ENCODE measurements at places on chromosomes 4 and X.

GRCh38 chr4:88809576-88810219 is 112.1 kb upstream of the NAP1L5 start:
- DNase-seq = no peak

- DNase-seq = peak; percentile 45
These were observed 36.9 kb upstream of the ADRA2C start for GRCh38 chr4:3729188-3729881.

DNA sequence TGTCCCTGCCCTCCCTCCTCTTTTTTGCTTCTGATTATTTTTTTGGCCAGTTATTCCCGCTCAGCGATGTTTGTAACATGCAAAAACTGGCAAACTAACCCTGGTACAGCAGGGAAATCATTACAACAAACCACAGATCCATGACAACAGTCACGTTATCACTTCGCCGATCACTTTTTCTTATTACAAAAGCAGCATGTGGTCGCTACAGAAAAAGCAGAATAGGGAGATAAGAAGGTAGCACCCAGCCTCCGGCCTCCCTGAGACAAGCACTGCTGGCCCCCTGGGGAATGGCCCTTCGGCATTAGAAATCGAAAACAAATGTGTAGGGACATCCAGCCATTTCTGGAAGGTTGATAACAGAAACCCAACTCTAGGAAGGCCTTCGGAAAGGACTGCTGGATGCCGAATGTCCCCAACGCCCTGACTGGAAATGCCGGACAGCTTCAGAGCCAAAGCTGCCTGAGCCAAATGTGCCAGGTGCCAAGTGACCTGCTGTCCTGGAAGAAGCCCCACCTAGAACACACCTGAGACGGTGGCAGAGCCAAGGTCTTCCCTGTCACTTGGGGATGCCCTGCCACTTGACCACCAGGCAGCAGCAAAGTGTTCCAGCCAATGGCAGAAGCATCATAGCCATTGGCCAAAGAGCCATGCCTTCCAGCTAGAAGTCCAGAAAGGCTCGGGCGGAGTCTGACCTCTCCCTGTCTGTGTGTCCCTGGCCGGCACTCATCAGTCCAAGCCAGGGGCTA is 2.9 kb downstream of the IDH3G start:
- DNase-seq = no peak

GRCh38 chr4:32462944-32463343 is 1742.8 kb downstream of the PCDH7 start:
- DNase-seq = peak; percentile 15

- DNase-seq = no peak
These were observed 37.7 kb downstream of the PDHA2 start for GRCh38 chr4:95877636-95878035.

- DNase-seq = no peak
These were observed 257.8 kb upstream of the KLF3 start for GRCh38 chr4:38406243-38406642.

GRCh38 chr4:55186700-55187099 is 61.3 kb upstream of the KDR start:
- DNase-seq = no peak

- no peak for DNase-seq
These were observed 93.1 kb downstream of the STK32B start for GRCh38 chr4:5144384-5144783.

- no peak for DNase-seq
These were observed 88.9 kb upstream of the CLDN34 start for GRCh38 chrX:9878146-9878820.

DNA sequence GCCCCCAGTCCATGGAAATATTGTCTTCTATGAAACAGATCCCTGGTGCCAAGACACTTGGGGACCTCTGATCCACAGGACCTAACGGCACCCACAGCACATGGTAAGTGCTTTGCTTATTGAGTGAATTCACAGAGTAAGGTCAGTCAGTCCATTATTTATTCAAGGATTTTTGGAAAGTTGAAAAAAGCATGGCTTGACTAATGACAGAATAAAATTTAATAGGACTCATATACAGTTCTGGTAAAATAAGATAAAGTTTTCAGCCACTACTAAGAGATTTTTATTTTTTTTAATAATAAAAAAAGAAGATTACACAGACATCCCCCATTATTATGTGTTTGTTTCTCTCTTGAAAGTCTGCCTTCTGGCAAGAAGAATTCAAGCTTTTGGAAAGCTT is 490.6 kb upstream of the HS3ST1 start:
- DNase-seq = no peak

DNA sequence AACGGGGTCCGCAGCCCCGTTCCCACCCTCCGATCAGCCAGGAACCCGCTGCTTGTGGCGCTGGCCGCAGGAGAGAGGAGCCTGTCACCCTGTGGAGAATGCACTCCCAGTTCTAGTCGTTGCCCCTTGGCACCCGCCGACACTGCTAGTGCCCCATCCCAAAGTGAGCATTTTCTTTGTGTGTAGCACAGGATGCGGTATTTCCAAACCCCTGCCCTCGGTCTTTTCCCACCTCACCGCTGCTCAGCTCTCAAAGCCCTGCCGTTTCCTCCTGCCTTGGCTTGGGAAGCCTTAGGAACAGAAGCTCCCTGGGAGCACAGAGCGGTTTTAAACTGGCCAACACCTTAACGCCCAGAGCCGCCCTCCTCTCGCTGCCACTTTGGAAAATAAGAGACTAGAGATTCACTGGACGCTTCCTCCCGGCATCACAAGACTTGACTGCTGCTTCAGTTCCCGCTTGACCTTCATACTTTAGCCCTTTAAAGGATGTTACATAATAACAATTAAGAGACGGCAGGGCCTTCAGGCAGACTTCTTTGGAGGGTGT is 772 bp downstream of the CYP4V2 start:
- peak; percentile 35 for DNase-seq

DNA sequence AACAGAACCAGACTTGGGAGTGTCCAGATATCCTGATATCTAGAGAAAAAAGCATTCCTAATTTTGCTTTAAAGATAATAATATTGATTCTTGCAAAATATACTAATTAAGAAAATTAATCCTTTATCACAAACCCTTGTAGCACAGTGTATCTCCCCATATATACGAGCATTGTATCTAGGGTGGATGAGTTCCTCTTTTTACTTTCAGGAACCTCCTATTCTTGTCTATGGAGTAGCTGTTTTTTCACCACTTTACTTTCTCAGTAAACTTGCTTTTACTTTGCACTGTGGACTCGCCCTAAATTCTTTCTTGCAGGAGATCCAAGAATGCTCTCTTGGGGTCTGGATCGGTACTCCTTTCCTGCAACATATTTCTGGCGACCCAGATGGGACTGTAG is 103.9 kb downstream of the GLUD2 start:
- DNase-seq = no peak

GRCh38 chr4:139234253-139234652 is 45.8 kb downstream of the MGARP start:
- no peak for DNase-seq

DNA sequence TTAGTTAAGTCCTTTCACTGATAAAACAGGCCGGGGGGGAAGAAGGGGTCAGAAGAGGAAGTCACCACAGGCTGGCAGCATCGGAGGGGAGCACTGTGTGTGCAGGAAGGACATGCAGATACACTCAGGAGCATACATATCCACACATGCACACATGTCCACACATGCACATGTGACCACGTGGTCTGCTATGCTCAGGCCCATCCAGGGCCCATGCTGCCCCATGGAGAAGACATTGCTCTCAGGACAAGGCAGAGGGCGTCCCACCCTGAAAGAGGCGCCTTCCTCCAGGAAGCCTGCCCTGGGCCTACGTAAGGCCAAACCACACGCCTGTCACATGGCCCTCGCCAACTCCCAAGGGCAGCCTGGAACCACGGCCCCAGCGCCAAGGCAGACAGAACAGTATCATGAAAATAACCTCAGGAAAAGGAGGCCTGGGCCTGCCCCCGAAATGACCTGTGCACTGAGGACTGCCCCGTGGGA is 15.8 kb downstream of the WDR1 start:
- no peak for DNase-seq

GRCh38 chr4:184706453-184706852 is 27.4 kb downstream of the CENPU start:
- no peak for DNase-seq

DNA sequence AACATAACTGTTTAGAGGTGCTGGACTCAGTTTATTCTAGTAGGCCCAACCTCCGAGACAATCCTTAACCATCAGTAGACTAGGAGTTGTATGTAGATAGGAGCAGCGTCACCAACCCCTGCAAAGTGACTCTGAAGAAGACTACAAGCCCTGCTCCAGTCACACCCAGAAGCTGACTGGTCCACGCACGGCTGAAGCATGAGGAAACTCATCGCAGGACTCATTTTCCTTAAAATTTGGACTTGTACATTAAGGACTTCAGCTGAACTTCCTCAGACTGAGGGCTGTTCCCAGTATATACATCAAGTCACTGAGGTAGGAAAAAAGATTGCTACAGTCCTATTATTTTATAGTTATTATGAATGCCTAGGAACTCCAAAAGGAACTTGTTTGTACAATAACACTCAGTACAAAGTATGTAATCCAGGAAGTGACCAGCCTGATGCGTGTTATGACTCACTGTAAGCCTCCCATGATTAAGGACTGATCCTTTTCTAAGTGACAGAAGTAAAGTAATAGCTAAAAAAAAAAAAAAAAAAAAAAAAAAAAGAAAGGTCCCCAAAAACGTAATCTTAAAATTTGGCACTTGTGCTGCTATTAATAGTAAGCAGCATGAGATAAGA is 41.6 kb upstream of the UGT2B7 start:
- peak; percentile 68 for DNase-seq

- no peak for DNase-seq
These were observed 46.7 kb downstream of the CXorf49B start for GRCh38 chrX:71809886-71810285.

GRCh38 chr4:10593130-10593529 is 91.4 kb downstream of the CLNK start:
- no peak for DNase-seq

DNA sequence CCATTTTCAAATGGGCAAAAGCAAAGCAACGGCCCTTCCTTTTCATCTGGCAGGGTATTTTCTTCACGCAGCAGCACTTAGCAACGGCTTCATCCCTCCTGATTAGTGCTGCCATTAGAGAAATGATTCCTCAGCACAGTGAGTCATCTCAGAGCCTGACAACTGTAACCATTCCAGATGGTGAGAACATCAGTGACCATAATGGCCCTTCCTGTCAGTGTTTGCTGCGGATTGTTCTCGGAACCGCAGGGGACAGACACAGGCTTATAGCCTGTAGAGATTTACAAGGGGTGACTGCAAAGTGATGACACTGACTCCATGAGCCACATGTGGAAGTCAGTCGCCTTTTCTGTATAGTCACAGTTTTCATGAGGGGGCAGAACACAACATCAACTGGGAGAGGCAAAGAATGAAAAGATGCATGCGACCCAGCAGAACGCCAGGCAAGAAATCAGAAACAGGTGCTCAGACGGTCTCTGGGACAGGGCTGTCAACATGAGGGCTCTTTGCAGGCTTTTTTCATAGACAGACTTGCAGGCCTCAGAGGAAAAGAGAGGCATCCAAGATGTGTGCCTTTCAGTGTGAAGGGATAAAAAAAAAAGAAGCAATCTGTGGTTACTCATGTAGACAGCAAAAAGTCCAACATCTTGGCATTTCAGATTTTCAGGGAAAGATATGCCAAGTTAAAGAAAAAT is 69.9 kb upstream of the FBXW7 start:
- peak; percentile 86 for DNase-seq

GRCh38 chr4:4456351-4456750 is 69.4 kb downstream of the NSG1 start:
- DNase-seq = peak; percentile 45

DNA sequence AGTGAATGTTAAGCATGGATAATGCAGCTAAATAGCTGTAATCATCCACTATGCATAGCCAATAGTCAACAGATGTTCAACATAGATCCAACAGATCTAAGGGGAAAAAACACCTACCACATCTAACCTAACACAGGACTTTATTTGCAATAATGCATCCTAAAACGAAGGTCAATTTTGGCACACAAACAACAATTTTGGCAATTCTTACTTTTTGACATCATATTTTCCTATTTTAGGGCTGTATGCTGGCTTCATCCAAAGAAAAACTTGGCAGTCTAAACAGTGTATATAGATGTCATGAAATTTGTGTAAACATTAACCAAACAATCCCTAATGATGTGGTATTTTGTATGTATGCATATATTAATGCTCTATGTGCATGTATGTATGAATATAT is 33.2 kb downstream of the UNC5C start:
- DNase-seq = no peak

GRCh38 chr4:38856524-38857337 is at the start of gene TLR6:
Gene TLR6, minus strand, starts transcription at chr4:38856817. Its CDS starts 27,344 bp downstream, at chr4:38829473.
- peak; percentile 47 for DNase-seq

DNA sequence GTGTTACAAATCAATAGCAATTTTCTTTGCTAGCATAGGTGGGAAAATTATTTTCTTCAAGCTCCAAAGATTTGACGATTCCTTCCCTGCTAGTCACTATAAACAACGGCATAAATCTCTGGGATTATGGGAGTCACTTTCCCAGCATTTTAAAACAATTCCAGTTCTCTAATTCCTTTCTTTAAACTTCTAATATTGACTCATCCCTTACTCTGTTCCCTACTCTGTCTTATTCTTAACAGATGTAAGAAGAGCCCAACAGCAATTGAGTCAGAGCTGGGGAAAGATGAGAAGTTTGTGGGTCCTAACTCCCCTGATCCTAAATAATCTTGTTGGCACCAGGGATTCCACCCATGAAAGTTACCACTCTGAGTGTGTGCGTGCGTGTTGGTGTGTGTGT is 47.4 kb upstream of the IL21 start:
- peak; percentile 92 for DNase-seq

Data from fibroblast of skin of right biceps (primary cell).